Fibroblast of villous mesenchyme (primary cell): ENCODE measurements at places on chromosomes 7 and 10. TPM values are rescaled to one million over a fixed set of nuclear protein-coding genes. Genes with fewer than 3 reads are reported as not detected.

DNA sequence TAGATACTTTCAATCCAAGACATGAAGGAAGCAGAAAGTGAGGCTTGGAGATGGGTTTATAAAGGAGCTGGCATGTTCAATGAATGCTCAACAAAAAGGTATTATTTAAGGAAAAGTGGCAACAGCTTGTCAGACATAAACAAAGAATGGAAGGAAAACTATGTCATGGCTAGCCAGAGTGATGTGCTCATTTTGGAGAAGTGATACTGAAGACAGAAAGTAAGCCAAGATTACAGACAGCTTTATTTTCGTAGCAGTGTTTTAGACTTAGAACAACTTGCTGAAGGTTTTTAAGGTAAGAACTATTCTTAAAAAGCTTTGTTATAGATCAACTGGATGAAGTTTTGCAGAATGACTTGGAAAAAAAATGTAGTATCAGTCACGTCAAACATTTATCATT lies 160.5 kb upstream of the FERD3L start:
- no peak for DNase-seq

- no peak for DNase-seq
Measured at GRCh38 chr10:132163278-132163765, 23.4 kb upstream of the DPYSL4 start.

DNA sequence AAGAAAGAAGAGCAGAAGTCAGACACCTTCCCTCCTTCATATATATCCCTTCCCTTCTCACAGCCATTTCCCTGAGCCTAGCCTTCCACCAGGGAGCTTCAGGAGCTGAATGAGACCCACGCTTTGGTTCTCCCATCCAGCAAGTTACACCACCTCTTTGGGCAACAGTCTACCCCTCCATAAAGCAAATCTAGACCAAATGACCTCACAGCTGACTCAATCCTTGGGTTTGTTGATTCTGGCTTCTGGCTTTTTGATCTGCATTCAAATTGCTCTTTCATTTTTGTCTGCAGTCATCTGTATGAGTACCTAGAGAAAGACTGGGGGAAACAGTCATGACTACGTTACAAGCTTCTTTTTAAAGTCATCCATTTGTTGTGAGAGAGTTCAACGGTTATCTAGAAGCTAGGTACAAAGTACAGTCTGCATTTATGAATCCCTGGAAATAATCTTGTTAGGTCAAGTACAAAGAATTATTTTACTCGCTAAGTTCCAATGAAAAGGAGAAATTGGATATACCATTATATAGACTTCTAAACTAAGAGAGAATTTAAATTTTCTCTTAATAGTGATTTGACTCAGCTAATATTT lies 86.3 kb downstream of the RAB11FIP2 start:
- no peak for DNase-seq

DNA sequence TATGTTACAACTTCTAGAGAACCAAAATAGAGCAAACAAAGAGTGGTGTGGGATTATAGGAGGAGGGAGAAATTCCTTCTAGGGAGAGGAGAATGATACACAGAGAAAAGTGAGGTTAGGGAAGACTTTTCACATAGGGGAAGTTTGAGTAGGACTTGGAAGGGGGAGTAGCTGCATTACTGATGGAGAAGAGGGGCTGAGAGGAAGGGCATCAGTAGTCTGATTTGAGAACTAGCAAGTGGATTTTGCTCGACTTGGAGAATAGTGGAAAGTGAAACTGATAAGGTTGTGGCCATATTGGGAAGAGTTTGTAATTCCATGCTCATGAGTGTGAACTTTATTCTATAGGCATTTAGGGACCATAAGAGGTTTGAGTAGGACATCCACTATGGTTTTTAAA lies 6.1 kb downstream of the NRF1 start:
- no peak for DNase-seq

- peak; percentile 7 for DNase-seq
Measured at GRCh38 chr7:111029574-111030251, 61.2 kb upstream of the LRRN3 start.

The SEMA3E gene
- total RNA-seq = 0.32 and 0.43 TPM in 2 replicates

The DOCK1 gene
- total RNA-seq = 87.9 and 99.7 TPM in 2 replicates

The NKX6-2 gene
- not detected in 2 replicates for total RNA-seq

The CLDN4 gene
- total RNA-seq = under 0.01 and 0.86 TPM in 2 replicates

The C7orf33 gene
- not detected in 2 replicates for total RNA-seq

The FOXI2 gene
- not detected in 2 replicates for total RNA-seq

The ADARB2 gene
- not detected in 2 replicates for total RNA-seq

The CFAP69 gene
- 1.6 and 2.6 TPM in 2 replicates for total RNA-seq

The LAMB4 gene
- total RNA-seq = under 0.01 and 0.64 TPM in 2 replicates

The RSU1 gene
- 106 and 114 TPM in 2 replicates for total RNA-seq

The ASB13 gene
- 9.1 and 15.1 TPM in 2 replicates for total RNA-seq
